ENCODE measurements at places on chromosomes 7 and 10.

DNA sequence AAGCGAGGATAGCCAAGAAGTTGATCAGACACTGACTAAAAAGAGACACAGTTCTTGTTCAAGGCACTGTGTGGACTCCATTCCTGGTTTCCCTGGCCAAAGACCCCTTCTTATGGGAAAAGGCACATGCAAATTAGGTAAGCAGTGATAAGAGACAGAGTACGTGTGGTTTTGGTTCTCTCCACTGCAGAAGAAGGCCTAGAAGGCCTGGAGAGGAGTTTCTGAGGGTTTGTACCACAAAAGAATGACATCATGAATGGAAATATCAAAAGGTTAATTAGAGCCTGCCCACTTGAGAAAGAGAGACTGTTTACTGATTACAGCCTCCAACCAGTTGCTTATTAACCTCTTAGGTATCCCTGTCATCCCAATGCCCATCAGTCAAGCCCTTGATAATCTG is 137.5 kb downstream of the ZNF365 start:
- no peak for DNase-seq

GRCh38 chr10:33542752-33543505 is 208.5 kb upstream of the NRP1 start:
- DNase-seq, result no peak

DNA sequence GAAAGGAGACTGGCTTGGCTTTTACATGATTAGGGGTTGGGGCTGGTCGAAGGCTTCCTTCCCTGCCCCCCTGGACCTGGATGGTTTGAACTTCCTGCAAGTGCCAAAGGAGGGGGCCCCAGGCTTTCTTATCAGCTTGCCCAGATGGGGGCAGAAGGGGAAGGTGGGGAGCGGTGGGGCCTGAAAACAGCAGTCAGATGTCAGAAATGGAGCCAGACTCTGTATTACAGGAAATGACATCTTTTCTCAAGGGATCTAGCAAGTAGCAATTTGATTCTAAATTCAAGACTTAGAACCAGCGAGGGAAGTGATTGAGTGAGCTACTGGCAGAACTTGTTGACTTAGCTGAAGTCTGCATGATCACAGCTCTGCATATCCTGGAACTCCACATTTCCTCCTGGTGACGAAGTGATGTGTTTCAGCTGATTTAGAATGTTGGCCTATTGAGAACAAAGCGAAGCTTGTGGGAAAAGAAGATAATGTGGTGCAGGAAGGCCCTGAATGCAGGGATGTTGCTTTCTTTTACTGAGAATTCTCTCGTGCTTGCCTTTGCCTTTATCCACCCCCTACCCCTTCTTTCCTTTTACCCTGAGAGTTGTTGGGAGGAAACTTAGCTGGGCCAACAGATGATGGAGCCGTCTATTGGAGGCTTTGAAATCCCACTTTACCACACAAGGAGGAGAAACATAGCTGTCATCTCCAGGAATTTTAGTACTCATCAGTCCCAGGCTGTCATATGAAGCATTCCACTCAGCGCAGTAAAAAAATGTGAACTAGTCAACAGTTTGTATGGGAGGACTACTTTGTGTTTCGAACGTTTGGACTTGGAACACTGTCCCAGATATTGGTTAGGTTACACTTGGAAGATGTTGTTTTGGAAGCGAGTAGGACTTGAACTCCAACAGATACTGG is 43.2 kb downstream of the CCNY start:
- DNase-seq, result no peak

- no peak for DNase-seq
These were observed 98.3 kb downstream of the VIM start for GRCh38 chr10:17326377-17326776.

DNA sequence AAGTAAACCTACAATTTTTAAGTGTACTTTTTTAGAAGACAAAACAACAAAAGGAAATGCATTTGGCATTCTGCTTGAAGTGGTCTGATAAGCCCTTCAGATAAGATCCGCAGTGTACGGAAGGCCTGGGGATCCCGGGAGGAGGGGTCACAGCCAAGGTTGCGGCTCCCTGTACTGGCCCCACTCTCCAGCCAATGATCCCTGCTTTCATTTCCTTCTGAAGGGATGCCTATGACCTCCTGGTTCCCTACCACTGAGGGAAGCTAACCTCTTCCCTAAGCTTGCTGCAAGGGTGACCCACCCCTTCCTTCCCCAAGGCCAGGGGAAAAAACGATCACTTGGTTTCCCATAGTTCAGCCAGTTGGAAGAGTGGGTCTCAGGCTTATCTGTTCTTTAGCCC is 5.3 kb downstream of the DENND2A start:
- DNase-seq, result no peak

DNA sequence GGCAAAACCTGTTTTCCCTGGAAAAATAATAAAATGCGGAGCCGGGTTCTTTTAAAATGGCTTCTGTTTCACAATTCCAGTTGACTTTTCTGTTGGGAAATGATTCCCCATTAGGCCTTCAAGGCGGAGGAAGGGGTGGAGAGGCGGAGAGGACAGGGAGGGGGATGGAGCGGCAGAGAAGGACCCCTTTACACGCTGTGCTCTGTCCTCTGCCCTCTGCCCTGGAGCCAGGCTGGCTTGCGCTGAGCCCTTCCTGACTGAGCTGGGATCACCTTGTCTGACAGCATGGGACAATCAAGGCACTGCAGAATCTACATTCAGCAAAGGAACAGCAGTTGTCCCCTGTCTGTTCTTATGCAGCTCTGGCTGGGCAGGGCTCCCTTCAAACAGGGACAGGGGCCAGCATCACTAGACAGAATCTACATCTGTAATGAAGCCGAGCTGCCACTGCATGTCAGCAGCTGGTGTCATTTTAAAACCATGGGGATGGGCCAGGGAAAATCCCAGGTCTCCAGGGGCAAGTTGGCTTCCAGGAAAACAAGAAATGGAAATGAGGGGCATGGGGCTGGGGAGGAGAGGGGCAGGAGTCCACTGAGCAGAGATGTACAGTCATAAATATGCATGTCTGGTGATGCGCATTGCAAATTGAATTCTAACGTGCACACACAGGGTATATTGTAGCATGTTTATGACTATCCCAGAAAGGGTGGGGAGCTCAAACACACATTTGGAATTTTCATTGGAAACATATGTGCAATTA is 120.0 kb downstream of the MKX start:
- DNase-seq, result no peak

DNA sequence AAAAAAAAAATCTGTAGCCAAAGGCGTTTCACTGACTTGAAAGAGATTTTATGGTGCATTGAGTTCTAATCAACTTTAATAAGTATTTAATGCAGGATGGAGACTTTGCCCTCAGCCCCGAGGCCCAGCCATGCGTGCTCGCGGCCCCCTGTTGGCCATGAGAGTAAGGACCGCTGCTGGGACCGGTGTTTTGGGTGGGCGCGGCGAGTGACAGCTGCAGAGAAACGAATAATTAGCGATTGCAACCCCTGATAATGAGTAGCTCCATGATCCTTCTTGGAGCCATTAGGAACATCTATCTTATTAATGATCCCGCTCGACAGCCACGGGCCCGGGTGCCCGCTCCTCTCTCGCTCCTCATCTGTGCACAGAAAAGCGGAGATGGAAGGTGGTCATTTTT is 347.4 kb downstream of the RPS24 start:
- no peak for DNase-seq

Data from stimulated activated CD4-positive, alpha-beta T cell treated with anti-CD3 and anti-CD28 coated beads, Interleukin-1b, Interleukin-23, amount 100 ng/mL, for 1 hour (primary cell).